ENCODE measurements at places on chromosomes 5 and 9. TPM values are rescaled to one million over a fixed set of nuclear protein-coding genes. Genes with fewer than 3 reads are reported as not detected.

The ADAMTS19 gene
- total RNA-seq, result 0.80 TPM

The HAVCR1 gene
- total RNA-seq, result 7.1 TPM

GRCh38 chr9:99773468-99774138 lies 48.1 kb upstream of the NR4A3 start:
- DNase-seq, result no peak

DNA sequence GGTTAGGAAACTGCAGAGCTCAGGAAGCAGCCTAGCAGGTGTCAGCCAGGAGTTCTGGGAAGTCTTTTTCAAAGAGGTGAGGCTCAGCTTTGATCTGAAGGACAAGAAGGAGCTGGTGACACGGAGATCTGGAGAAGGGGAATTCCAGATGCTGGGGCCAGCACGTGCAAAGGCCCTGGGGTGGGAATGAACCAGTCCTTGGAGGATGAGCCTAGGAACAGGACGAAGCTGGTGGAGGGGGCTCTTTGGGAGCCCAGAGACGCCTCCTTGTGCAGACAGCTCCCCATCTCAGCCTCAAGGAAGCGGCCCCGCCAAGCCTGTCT lies 15.2 kb upstream of the RNU6ATAC start:
- DNase-seq, result no peak

DNA sequence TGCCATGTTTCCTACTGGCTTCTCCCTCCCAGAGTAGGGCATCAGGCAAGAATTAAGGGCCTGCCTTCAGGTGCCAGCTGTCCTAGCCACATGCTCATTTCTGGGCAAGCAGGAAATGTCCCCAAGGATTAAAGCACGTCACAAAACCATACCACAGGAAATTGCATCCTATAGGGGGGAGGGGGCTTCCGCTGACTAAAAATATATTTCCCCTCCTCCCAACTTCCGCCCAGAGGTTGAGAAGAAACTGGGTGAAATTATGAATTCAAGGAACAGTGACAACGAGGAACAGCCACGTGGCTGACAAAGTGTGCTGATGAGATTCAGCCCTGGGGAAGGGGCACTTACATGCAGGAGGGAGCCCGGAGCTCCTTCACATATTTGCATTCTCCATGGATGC lies 4.1 kb downstream of the HBEGF start:
- DNase-seq, result no peak

GRCh38 chr9:94630833-94631232 lies 8.5 kb downstream of the FBP1 start:
- peak; percentile 66 for DNase-seq

- DNase-seq, result no peak
Measured at GRCh38 chr5:118379470-118379869, 608.9 kb downstream of the DTWD2 start.

DNA sequence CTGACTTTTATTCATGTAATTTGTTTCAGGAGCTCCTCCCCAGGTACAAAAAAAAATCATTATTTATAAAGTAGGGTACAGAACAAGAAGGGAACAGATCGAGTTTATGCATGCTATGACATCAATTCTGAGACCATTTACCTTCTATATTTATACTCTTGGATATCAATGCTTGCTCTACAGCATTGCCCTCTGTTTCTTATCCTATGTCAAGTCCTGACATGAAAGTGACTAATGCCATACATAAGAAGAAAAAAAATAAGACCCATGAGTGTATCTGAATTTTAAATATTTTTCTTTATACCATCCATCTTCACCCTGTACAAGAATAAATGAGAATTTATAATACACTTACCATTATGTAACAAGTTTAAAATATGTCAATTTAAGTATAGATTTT lies 2016.3 kb upstream of the CDH9 start:
- no peak for DNase-seq

GRCh38 chr9:21605489-21605931 lies 123.4 kb upstream of the IFNE start:
- no peak for DNase-seq

DNA sequence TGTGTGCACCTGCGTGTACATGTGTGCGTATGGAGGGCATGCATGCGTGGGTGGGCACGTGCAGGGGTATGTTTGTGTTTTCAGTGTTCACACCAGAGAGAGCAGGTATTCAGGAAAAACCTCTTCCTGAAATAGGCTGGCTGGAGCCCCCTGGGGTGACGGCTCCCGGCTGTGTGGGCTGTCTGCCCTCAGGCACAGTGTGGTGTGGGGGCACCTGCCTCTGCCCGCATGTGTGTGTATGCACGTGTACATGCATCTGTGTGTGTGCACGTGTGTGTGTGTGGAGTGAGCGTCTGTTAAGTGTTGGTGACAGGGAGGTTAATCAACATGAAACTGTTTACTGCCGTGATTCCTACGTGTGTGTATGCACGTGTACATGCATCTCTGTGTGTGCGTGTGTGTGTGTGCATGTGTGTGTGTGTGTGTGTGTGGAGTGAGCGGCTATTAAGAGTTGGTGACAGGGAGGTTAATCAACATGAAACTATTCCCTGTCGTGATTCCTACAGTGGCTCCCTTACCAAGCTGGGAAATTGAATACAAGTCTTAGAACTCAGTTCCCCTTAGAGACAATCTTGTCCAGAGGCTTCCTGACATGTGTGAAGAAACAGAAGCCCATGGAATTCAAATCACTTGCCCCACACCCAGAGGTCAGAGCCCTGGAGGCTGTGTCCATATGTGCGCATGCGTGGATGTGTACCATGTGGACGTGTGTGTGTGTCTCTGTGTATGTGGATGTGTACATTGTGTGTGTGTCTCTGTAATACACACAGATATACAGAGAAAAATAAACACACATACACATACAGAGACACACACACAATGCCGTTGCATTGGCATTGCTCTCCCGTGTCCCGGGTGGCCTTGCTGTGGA lies 372.4 kb upstream of the IRX4 start:
- DNase-seq, result no peak

DNA sequence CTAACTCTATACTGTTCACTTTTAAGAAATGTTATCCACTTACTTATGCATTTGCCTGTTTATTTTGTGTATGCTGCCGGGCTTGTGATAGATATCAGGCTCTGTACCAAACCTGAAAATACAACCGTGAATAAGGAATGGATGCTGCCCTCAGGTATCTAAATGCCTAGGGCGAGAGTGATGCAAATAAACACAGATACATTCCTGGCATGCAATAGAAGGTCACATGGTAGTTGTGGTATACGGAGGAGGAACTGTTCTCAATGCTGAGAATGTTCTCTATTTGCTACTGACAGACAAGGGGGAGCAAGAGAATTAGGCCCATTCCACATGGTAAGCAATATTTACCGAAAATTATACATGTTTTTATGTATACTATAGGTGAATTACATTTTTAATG lies 227.8 kb downstream of the ICE1 start:
- DNase-seq, result no peak

DNA sequence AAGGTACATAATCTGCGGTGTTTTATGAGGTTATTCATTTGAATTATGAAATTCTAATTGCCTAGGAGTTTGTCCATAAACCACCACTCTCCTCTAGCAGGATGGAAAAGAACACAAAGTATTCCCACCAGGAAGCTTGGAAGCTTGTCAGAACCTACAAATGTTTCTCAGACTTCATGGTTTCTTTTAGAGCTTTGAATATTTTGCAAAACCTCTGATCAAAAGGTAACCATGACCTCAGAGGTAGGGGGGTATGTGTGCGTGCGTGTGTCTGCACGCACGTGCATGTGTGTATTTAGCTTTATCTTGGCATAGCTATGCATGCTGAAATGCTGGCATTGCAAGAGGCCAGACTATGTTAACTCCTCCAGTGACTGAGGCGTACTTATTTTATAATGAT lies 847.0 kb downstream of the TLE1 start:
- no peak for DNase-seq

Measured in colonic mucosa (tissue), 4 donors.